ENCODE measurements at places on chromosomes 7 and 10. TPM values are rescaled to one million over a fixed set of nuclear protein-coding genes. Genes with fewer than 3 reads are reported as not detected.

GRCh38 chr10:112091703-112092102 lies 91.9 kb downstream of the GPAM start:
- H3K27me3 ChIP-seq = no peaks in the 10 kb centered on the region
- no peak overlapping the region for H3K27ac ChIP-seq
- no peaks in the 10 kb centered on the region for H3K4me1 ChIP-seq
- no peak for DNase-seq
- no peaks in the 10 kb centered on the region for H3K36me3 ChIP-seq
- no peak overlapping the region for H3K4me3 ChIP-seq

Gene GIMAP8
- not detected for total RNA-seq

DNA sequence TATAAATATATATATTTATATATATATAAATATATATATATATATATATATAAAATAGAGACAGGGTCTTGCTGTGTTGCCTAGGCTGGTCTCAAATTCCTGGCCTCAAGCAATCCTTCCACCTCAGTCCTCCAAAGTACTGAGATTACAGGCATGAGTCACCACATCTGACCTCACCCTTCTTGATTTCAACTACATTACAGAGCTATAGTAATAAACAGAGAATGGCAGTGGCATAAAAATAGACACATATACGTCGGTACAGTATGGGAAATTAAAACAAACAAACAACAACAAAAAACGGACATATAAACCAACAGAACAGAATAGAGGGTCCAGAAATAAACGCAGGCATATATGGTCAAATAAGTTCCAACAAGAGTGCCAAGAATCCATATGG lies 77.6 kb upstream of the PPP1R3A start:
- no peaks in the 10 kb centered on the region for H3K36me3 ChIP-seq
- DNase-seq = no peak
- no peaks in the 10 kb centered on the region for H3K27me3 ChIP-seq
- H3K4me3 ChIP-seq = no peak overlapping the region

Gene TCAF1
- 30.7 TPM for total RNA-seq

Gene PTER
- total RNA-seq = 7.8 TPM

Gene PIP
- not detected for total RNA-seq

Gene PSMA2
- 243 TPM for total RNA-seq

GRCh38 chr7:107581387-107582013 lies 1.5 kb downstream of the BCAP29 start:
- no peaks in the 10 kb centered on the region for H3K36me3 ChIP-seq
- H3K4me1 ChIP-seq = no peaks in the 10 kb centered on the region
- H3K4me3 ChIP-seq = no peak overlapping the region
- H3K27ac ChIP-seq = no peak overlapping the region

- DNase-seq = no peak
- H3K27me3 ChIP-seq = no peaks in the 10 kb centered on the region
- no peak overlapping the region for H3K4me3 ChIP-seq
- peaks cover 3% of the 10 kb centered on the region for H3K36me3 ChIP-seq
- no peak overlapping the region for H3K27ac ChIP-seq
- no peaks in the 10 kb centered on the region for H3K4me1 ChIP-seq
These were observed 29.1 kb downstream of the TES start for GRCh38 chr7:116239434-116239833.

DNA sequence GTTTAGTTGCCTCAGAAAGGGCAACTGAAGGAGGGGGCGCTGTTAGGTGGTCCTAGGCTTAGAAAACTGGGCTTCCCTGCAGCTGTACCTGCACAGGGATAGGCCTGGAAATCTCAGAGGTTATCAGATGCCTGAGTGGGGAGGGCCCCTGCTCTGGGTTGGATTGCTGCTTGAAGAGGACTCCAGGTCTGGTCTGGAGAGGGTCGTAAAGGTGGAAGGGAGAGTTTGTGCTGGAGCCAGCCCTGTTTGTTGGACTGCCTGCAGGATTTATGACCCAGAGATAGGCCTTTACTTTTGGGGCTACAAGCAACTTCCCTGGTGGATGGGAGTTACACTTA lies 765.9 kb downstream of the GRID1 start:
- no peaks in the 10 kb centered on the region for H3K4me1 ChIP-seq
- H3K4me3 ChIP-seq = no peak overlapping the region
- no peaks in the 10 kb centered on the region for H3K36me3 ChIP-seq
- H3K27ac ChIP-seq = no peak overlapping the region

DNA sequence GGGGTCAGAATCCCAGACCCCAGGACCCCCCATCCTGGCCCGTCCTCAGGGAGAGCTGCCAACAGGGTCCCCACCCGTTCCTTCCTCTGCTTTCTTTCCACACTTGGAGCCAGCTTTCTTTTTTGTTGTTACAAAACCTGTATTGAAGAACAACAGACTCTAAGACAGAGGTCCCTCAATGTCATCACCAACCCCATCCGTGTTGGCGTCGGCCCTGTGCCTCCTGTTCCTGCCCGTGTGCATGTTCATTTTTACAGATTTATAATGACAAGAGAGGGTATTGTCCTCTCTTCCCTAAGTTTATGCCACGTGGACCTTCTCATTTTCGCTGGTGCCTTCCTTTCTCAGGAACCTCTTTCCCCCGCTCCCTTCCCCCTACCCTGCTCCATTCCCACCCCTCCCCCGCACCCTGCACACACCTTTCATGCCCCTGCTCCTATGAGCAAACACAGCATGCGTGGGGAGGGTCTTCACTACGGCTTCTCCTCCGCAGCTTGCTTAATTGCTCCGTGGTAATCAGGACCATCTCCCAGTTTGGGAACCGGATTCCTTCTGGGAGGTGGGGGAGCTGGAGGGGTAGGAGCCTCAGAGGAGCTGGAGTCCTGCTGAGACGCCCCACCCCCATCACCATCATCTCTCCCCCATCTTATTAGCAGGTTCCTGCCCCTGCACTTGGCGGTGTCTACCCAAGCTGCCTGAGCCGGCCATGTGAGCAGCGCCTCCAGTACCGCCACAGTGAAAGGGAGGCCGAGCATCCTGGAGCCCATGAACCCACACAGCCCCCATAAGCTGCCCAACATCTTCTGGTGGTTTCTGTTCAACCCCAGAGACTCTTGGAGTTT lies 88.0 kb upstream of the INSIG1 start:
- no peak overlapping the region for H3K4me3 ChIP-seq
- no peak overlapping the region for H3K27ac ChIP-seq
- H3K27me3 ChIP-seq = no peaks in the 10 kb centered on the region
- no peak for DNase-seq

DNA sequence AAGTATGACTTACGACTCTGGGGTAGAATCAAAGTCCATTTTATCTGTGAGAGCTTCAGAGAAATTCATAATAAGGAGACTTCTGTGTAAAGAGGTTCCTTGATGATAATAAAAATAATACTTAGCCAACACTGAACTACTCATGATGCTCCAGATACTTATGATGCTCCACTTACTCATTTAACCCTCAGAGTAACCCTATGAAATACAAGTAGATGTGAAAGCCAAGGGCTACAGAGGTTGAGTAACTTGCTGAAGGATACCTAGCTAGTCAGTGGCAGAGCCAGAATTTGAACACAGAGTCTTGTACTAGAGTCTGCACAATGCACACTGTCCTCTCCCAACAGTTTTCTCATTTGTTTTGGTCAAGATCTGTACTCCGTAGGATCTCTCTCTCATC lies 89.5 kb downstream of the HECW1 start:
- H3K4me3 ChIP-seq = no peak overlapping the region
- DNase-seq = no peak
- H3K27me3 ChIP-seq = no peaks in the 10 kb centered on the region
- H3K4me1 ChIP-seq = peaks cover 4% of the 10 kb centered on the region
- no peaks in the 10 kb centered on the region for H3K36me3 ChIP-seq
- H3K27ac ChIP-seq = no peak overlapping the region

GRCh38 chr10:33387720-33388119 lies 53.3 kb upstream of the NRP1 start:
- no peak overlapping the region for H3K4me3 ChIP-seq
- H3K36me3 ChIP-seq = no peaks in the 10 kb centered on the region

- peaks cover 3% of the 10 kb centered on the region for H3K4me1 ChIP-seq
- no peaks in the 10 kb centered on the region for H3K27me3 ChIP-seq
- H3K4me3 ChIP-seq = no peak overlapping the region
- H3K36me3 ChIP-seq = no peaks in the 10 kb centered on the region
These were observed 46.2 kb downstream of the BMPR1A start for GRCh38 chr10:86802473-86803108.

DNA sequence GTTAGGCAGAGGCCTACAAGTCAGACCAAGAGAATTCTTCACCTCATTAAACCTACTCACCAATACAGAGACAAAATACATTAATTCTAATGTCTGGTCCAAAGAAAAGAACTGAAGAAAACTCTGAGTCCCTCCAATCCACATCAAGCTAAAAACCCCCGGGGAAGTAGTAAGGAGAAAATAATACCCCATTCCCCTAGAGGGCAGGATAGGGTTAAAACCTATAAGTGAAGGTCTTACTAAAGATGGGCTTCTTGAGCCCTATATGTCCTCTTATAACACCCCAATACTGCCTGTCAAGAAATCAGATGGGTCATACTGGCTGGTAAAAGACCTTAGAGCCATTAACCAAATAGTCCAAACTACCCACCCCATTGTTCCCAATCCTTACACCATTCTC lies 141.3 kb upstream of the TMEM106B start:
- H3K27ac ChIP-seq = no peak overlapping the region
- H3K4me1 ChIP-seq = peaks cover 2% of the 10 kb centered on the region
- no peaks in the 10 kb centered on the region for H3K36me3 ChIP-seq
- H3K4me3 ChIP-seq = no peak overlapping the region
- H3K27me3 ChIP-seq = no peaks in the 10 kb centered on the region

DNA sequence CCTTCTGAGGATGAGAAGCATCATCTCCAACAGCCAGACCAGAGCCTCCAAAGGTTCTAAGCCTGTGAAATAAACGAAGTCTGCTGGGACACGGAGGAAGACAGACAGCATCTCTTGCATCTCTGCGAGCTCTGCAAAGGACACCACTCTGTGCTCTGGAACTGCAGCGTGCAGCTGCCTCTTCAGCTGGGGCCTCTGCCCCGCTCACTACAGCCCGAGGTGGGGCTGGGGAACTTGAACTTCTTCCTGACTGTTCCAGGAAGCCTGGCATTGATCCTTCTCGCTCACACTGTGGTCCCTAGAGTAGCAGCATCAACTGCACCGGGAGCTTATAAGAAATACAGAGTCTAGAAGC lies 163.3 kb downstream of the USP6NL start:
- H3K36me3 ChIP-seq = no peaks in the 10 kb centered on the region
- no peak for DNase-seq
- no peak overlapping the region for H3K27ac ChIP-seq

DNA sequence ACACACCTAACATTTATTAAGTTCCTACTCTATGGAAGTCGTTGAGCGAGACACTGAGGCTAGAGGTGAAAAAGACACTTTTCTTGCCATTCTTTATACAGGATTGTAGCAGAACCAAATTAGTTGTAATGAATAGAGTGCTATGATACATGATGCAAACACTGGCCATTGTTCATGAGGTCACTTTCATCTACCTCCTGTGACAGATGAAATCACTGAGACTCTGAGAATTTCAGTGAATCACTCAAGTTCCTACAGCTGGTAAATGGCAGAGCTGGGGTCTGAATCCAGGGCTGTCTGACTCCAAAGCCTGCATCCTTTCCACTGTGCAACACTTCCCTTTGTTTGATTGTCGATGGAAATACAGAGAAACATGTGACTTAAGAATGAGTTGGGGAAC lies 657.6 kb downstream of the LRMDA start:
- H3K4me3 ChIP-seq = no peak overlapping the region
- no peak overlapping the region for H3K27ac ChIP-seq
- peaks cover 5% of the 10 kb centered on the region for H3K27me3 ChIP-seq
- no peak for DNase-seq
- H3K4me1 ChIP-seq = no peaks in the 10 kb centered on the region
- H3K36me3 ChIP-seq = no peaks in the 10 kb centered on the region

Gene SPDYE11
- not detected for total RNA-seq

- no peaks in the 10 kb centered on the region for H3K4me1 ChIP-seq
- DNase-seq = no peak
- no peak overlapping the region for H3K4me3 ChIP-seq
- no peaks in the 10 kb centered on the region for H3K36me3 ChIP-seq
- H3K27ac ChIP-seq = no peak overlapping the region
These were observed 75.8 kb upstream of the LRRC17 start for GRCh38 chr7:102836977-102837376.

GRCh38 chr10:60281792-60282353 lies 107.8 kb downstream of the ANK3 start:
- H3K27me3 ChIP-seq = no peaks in the 10 kb centered on the region
- no peaks in the 10 kb centered on the region for H3K4me1 ChIP-seq
- H3K36me3 ChIP-seq = no peaks in the 10 kb centered on the region
- DNase-seq = no peak

GRCh38 chr10:35378541-35379210 lies 42.4 kb downstream of the CCNY start:
- DNase-seq = peak; percentile 41
- peaks cover 5% of the 10 kb centered on the region for H3K4me1 ChIP-seq

DNA sequence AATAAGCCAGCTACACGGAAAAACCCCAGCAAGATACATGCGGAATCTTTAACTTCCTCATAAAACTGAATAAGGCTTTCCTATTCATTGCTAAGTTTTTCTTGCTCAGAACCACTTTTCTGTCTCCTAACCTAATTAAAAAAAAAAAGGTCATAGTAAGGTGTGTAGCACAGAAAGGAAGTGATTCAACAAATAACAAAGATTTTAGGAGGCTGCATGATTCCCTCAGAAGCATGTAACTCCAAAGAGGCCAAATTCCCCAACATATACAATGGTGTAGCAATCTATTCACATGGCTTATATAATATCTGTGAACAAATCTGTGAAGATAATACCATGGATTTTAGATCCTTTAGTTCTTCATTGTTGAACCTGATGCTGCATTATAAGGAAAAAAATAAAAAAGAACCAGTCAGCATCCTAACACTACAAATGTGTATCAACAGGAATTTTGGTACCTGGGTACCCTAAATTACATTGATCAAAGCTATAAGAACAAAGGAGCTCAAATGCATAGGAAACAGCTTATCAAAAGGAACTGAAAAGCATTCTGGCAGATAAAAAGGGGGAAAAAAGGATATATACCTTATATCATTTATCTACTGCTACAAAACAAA lies 63.8 kb downstream of the IMMP2L start:
- no peaks in the 10 kb centered on the region for H3K27me3 ChIP-seq
- no peaks in the 10 kb centered on the region for H3K4me1 ChIP-seq
- 0 out of 2 replicates have a peak, but pooled peaks cover 3% of the 10 kb centered on the region for H3K36me3 ChIP-seq
- H3K27ac ChIP-seq = no peak overlapping the region

Gene VWC2
- total RNA-seq = 0.31 TPM

DNA sequence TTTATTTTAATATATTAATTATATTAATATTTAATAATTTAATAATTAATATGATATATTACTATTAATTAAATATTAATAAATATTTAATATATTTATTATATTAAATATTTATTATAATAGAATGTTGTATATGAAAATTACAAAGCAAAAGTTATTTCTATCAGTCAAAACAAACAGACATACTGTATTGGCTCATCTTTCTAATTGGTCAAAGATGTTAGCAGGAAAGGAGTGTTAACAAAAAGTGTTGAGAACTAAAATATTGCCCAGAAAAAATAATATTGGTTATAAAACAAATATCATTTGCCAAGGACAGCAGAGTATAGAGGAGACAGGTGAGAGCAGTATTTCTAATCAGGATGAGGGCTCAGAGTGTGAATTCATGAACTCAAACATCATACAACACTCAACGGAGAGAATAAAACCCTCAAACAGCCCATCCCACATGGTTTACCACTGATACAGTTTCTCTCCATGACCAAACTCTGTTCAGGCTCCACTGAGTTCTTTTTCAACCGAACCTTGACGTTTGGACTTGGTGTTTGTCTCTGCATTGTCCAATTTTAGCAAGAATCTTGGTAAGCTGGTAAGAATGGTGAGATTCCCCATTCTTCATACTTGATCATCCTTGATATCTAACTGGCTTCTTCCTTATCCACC lies 58.0 kb downstream of the TSPAN12 start:
- no peak overlapping the region for H3K27ac ChIP-seq
- no peak overlapping the region for H3K4me3 ChIP-seq
- H3K4me1 ChIP-seq = no peaks in the 10 kb centered on the region
- H3K27me3 ChIP-seq = no peaks in the 10 kb centered on the region

Gene MYOZ1
- total RNA-seq = 2.7 TPM

Gene NME8
- 0.22 TPM for total RNA-seq
